ENCODE measurements at places on chromosomes 2 and 18.

- no peak for DNase-seq
Observed at GRCh38 chr2:85867556-85868292, 21.1 kb downstream of the ST3GAL5 start.

DNA sequence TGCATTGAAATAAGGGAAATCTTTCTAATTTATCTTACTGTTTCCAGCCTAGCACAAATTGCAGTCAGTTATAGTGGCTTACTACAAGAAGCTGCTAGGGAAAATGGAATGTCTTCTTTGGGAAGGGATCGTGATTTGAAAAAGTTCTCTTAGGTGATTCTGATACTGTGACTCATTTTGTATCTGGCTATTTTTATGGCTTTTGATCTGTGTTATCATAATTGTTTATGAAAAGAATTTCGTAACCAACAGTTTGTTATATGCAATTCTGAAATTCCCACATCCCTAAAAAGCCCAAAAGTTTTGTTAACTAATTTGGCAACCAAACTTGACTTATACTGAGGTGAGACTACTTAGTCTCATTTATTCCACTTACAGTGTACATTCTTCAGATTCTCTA lies 12.4 kb downstream of the PTPN4 start:
- DNase-seq, result no peak

GRCh38 chr2:176461809-176462670 lies 192.8 kb downstream of the MTX2 start:
- no peak for DNase-seq

DNA sequence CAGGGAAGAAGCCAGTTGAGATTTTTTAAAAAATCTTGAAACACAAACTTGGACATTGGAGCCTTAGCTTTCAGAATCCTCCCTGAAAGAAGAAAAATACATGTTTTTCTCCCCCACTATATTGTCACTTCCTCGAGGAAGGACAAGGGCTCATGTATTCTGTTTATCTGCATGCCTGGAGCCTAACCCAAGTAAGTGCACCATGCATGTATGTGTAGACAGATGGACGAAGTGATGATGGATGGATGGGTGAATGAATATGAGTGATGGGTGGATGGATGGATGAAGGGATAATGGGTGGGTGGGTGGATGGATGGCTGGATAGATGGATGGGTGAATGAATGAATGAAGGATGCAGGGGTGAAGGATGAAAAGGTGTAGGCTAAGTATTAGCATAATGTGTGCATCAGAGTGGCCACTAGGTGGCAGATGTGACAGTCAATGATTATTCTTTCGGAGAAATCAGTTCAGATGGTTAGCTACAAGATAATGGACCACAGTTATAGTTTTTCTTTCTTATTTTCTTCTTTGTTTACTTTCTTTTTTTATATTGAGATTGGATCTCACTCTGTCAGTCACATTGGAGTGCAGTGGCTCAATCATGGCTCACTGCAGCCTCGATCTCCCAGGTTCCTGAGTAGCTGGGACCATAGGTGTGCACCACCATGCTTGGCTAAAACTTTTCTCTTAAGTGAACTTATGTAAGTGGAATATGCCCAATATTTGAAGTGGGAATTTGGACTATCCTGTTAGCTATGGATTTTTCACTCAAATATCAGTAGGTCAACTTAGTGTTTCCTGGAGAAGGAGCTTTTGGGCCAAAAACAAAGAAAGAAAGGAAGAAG lies 18.5 kb upstream of the CCDC93 start:
- DNase-seq, result no peak
